NT2/D1 (cell line): ENCODE measurements at places on chromosomes 3 and 15.

DNA sequence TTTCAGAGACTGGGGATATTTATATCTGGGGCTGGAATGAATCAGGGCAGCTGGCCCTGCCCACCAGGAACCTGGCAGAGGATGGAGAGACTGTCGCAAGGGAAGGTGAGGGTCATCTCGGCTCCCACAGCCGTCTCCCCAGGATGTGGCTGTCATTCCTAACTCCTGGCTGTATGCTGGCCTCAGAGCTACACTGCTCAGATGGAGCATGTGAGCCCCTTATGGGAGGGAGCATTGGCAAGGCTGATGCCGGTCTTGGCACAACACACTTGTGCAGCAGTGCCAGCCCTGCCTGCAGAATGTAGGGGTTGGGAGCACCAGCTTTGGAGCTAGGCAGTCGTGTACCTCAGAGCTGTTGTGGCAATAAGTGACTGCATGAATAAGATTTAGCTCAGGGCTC is 5.2 kb downstream of the RCCD1 start:
- no peak for DNase-seq

- DNase-seq = peak; percentile 74
Measured at GRCh38 chr3:16600780-16601536, 4.3 kb downstream of the DAZL start.

- no peak for DNase-seq
Measured at GRCh38 chr15:32919749-32920414, 202.1 kb downstream of the GREM1 start.

DNA sequence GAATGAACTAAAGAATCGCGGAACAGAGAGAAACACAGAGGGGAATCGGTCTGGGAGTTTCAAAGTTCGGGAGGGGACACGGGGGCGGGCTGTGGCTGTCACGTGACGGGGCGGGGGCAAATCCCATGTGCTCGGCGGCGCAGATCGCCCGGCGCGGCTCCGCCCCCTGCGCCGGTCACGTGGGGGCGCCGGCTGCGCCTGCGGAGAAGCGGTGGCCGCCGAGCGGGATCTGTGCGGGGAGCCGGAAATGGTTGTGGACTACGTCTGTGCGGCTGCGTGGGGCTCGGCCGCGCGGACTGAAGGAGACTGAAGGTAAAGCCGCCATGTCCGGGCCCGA is at the start of gene EIF4G1:
EIF4G1 (plus strand) TSS at position 244 of the 337 bp plus-strand sequence. CDS start 1,191 bp downstream, outside the sequence.
- DNase-seq = peak; percentile 91

- DNase-seq = no peak
Measured at GRCh38 chr3:7683426-7683825, 818.2 kb upstream of the LMCD1 start.

DNA sequence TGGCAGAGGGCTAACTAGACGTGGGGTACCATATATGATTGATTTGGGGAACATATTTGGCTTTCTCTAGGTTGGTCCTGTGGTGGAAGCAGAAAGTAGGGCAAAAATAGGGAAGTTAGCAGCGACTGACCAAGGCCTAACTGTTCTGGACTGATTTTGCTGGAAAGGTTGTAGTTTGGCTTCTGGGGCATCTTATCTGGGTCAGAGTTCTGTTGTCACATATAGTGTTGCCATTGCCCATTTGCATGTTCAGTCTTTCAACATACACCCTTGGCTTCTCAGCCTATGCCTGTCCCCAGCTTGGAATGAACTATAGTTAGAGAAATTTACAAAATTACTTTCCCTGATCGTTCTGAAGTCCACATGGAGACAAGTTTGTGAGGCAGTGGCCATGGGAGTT is 426.5 kb downstream of the TBC1D5 start:
- no peak for DNase-seq

GRCh38 chr3:62027796-62028195 is 345.6 kb downstream of the FEZF2 start:
- DNase-seq = no peak

DNA sequence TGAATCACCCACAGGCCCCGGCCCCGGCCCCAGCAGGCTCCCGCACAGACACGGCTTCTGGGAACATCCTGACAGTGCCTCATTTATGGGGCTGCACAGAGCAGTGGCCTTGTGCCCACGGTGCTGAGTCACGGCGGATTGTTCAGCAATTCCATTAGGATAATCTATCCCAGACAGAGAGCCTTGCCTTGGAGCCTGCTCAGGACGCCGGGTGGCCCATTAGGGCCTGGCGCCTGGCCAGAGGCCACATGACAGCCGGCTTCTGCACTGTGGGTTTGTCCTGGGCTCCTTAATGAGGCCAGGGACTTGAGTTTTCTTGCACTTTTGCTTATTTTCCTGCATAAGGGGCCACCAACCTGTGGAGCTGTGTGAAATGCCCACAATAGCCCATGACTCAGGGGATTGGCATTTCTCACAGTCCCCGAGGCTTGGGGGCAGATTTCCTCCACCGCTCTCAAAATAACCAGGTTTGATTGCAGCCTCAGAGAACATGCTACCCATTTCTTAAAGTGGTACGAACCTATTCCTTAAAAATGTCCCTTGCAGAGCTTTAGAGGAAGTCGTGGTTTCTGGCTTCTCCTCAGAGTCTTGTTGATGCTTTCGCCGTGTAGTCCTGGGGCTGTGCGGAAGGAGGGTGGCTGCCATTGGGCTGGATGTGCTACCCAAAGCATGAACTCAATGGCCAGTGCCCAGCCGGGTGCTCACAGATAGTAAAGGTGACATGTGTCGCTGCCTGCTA is 19.0 kb downstream of the SYNM start:
- peak; percentile 70 for DNase-seq

- no peak for DNase-seq
Measured at GRCh38 chr15:95921404-95921803, 409.1 kb upstream of the NR2F2 start.

GRCh38 chr15:69610277-69610676 is 157.7 kb downstream of the RPLP1 start:
- DNase-seq = no peak

GRCh38 chr3:154584974-154585373 is 155.0 kb upstream of the GPR149 start:
- no peak for DNase-seq

- no peak for DNase-seq
Measured at GRCh38 chr3:110618512-110619226, 452.9 kb upstream of the NECTIN3 start.

DNA sequence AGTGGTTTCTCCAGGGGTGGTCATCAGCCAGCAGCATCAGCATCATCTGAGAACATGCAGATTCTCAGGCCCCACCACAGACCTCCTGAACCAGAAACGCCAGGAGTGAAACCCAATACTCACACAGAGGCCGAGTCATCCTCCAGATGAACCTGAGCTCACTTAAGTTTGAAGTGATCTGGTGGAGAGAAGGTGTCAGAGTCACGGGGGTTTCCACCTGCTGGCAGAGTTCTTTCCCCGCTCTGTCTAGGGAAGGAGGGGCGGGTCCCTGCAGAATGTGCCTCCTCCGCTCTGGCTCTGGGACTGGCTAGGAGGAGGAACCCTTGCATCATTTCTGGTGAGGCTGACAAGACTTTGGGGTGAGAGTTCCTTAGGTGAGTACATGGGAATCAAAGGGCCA is 13.3 kb upstream of the KIF23 start:
- no peak for DNase-seq

DNA sequence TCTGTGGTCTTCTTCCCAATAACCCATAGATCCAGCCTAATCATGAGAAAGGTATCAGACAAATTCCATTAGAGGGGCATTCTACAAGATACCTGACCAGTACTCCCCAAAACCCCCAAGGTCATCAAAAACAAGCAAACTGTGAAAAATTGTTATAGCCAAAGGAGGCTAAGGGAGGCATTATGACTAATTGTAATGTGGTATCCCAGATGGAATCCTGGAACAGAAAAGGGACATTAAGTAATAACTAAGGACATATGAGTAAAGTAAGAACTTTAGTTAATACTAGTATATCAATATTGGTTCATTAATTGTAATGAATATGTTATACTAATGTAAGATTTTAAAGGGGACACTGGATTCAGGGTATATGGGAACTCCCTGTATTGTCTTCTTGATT is 20.4 kb downstream of the SPTSSB start:
- DNase-seq = no peak

- no peak for DNase-seq
Measured at GRCh38 chr3:185561374-185561943, 9.1 kb upstream of the LIPH start.

DNA sequence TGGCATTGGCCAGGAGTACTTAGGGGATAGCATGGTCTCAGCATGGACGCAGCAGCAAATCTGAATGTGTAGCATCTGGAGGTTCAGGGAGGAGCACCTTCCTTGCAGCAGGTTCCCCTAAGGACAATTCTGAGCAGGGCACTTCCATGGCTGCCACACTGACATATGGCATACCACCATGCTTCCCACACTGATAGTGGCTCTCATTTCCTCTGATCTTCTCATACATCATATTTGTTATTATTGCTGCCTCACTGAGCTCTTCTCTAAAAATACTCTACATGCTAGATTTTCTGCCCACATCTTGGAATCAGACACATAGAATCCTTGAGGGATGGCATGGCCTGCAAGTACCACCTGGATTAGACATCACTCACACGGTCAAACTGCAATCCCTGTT is 7.3 kb upstream of the MNS1 start:
- DNase-seq = no peak

- DNase-seq = no peak
Measured at GRCh38 chr3:141129049-141129448, 77.9 kb downstream of the SPSB4 start.

GRCh38 chr15:92290359-92290992 is 103.2 kb upstream of the ST8SIA2 start:
- no peak for DNase-seq

DNA sequence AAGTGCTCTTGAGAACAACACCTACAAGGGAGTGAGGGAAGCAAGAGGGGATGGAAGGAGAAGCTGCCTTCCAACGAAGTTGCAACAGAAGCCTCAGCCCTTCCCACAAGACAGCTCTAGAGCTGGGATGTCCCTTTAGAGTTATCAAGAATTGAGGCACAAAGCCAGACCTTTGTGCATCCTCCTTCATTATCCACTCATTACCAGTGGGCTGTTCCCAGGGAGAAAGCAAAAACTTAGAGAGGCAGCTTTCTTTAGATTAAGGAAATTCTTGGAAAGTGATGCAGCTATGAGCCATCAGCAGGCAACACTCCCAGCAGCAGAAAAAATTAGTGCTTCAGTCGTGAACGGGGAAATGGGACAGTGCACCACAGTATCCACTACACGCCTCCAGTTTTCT is 10.6 kb upstream of the CD96 start:
- DNase-seq = no peak

DNA sequence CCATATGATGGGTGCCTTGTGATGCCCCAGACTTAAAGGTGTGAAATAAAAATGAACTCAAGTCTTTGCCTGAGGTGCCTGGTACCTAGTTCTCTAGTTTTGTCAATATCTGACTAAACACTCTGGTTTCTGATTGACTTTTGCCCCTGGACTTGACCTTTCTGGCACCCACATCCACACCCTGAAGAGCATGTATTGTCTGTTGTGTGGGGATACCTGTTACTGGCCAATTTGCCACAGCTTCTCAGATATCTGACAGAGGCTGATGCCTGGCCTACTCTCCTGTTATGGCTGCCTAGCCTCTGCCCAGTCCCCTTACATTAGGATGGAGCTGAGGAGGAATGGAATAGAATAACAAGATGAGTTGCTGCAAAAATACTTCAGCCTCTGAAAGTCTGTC is 3.6 kb downstream of the ZBTB38 start:
- DNase-seq = no peak

DNA sequence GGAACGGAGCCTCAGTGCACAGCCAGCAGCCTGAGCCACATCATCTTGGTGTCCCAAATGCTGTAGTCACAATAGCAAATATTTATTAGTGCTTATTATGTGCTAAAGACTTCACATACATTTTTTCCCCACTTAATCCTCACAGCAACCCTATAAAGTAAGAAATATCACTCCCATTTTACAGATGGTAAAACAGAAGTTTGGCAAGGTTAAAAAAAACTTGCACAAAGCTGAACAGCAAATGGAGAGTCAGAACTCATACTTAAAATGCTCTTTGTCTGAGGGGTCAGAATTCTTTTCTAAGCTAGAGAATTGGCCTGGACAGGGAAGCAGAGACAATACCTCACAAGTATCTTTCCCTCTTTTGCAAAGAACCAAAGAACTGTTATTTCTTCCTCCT is 30.9 kb upstream of the THRB start:
- no peak for DNase-seq

DNA sequence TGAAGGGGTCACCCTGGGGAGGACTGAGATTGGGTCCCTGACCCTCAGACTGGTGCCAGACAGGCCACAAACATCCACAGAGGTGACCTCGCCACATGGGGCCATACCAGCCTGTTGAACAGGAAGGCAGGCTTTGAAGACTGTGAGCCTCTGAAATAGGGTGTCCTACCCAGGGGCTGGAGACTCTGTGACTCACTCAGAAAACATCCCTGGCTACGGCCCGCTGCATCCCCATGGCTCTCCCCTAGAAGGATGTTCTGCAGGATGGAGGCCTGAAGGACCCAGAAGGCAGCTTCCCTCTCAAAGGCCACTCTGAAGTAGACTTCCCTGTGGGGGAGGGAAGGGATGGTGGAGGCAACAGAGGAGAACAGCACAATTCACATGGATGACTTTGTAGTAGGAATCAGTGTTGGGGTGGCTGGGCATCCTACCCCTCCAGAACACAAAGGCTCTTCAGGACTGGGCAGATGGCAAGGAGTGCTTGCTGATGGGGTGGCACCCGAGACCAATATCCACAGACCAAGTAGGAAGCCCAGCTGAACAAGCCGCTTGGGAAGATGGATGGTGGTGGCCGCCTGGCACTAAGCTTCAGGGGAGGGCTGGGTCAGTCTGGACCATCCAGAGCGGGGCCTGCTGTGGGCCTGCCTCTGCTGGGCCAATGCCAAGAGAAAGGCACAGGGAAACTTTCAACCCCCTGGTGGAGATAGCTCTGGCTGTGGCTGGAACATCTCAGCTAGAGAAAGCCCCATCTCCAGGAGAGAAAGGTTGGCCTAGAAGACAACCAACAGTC is 37.6 kb upstream of the DUSP7 start:
- DNase-seq = no peak

GRCh38 chr15:36152936-36153335 is 426.5 kb upstream of the CDIN1 start:
- no peak for DNase-seq

DNA sequence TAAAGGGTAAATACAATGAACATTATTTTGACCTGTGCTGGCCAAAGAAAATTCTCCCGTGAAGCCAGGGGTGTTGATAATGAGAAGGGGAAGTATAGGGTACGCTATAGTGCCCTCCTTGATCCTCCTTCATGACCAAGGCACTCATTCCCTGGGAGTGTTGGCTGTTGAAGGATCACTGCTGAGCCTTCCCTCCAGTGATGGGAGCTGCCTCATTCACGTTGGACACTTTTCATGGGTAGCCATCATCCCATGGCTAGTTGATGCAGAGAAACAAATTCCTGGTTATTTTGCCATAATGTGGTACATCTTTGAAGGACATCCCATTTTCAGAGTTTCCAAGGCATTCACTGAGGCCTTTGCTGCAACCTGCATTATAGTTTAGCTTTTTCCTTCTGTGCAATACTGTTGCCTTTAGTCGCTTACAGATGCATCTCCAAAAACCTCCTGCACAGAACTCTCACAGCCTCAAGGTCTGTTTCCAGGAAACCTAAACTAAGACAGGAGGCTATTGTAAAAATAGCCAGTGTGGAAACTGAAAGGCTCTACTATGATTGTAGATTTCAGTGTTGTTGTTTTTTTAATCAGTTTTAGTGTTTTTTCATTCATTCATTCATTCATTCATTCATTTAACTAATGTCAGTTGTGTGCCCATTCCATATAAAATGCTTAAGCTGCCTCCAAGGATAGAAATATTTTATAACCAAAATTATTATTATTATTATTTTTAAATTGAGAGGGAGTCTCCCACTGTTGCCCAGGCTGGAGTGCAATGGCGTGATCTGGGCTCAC is 40.8 kb downstream of the TGFBR2 start:
- no peak for DNase-seq

GRCh38 chr3:50625231-50626182 is 8.6 kb downstream of the MAPKAPK3 start:
- DNase-seq = no peak
